ENCODE measurements at places on chromosomes 4 and X.

- DNase-seq: no peak
These were observed 9.2 kb upstream of the CITED1 start for GRCh38 chrX:72314881-72315280.

GRCh38 chr4:35506161-35506560, 738.2 kb downstream of the ARAP2 start:
- DNase-seq: no peak

GRCh38 chr4:7399440-7400234, 35.1 kb downstream of the PSAPL1 start:
- no peak for DNase-seq

DNA sequence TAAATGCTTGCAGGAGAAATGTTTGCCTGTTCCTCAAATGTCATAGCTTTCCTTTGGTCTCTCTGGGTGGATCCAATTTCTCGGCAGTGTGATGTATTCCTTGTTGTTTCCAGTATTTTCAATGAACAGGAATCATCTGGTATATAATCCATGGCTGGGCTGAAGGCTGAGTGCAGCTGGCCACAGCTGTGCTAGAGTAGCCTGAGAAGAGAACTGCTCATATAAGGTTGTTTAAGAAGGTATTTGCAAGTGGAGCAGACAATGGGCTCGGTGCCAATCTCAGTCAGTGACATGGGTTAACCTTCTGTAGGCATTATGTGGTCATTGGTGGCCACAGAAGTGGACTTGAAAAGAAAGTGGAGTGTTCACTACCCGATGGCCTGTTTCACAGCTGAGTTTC, 390.3 kb downstream of the SPRY1 start:
- no peak for DNase-seq

- DNase-seq: peak; percentile 60
These were observed 14.0 kb upstream of the ZCCHC18 start for GRCh38 chrX:104098151-104098808.

- no peak for DNase-seq
These were observed 275.1 kb downstream of the C4orf33 start for GRCh38 chr4:129371065-129371464.

- DNase-seq: no peak
These were observed 2.0 kb upstream of the PCDH19 start for GRCh38 chrX:100411802-100412715.

DNA sequence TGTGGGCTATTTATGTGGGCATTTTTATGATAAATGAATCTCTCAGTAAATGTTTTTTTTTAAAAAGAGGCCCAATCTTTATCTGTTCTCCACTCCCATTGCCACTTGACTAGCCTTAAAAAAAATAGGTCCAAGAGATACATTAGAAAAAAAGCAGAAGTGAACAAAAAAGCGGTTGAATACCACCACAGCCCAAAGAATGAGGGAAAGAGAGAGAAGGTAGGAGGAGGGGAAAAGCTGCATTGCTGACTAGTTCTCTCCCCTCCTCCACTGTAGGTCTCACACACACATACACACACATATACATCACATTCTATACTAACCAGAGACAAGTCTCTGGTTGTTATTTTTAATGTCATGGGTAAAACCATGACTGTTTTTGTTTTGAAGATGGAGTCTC, 95.8 kb upstream of the IL13RA1 start:
- DNase-seq: no peak

- DNase-seq: no peak
These were observed 141.1 kb upstream of the ARX start for GRCh38 chrX:25156832-25157231.

- no peak for DNase-seq
These were observed 315.8 kb downstream of the STIM2 start for GRCh38 chr4:27176400-27176799.

GRCh38 chrX:129614481-129615255, 40.1 kb downstream of the APLN start:
- no peak for DNase-seq

DNA sequence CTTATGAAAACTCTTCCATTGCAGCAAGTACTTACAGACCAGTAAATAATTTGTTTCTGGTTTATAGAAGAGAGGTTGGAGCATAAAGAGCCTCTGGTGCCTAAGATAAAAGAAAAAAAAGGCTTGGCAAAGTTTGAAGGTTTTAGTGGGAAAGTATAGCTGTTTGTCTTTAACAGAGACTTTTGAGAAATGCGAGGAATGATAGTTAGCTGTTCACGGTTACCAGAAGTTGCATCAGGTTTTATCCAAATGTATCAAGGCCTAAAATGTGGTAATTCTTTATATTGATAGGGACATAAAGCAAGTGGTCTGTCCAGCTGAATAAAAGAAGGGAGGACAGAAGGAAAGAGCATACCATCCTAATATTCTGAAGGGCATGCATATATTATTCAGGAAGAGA, 29.3 kb downstream of the RAP1GDS1 start:
- no peak for DNase-seq
